ENCODE measurements at places on chromosomes 5 and 9.

DNA sequence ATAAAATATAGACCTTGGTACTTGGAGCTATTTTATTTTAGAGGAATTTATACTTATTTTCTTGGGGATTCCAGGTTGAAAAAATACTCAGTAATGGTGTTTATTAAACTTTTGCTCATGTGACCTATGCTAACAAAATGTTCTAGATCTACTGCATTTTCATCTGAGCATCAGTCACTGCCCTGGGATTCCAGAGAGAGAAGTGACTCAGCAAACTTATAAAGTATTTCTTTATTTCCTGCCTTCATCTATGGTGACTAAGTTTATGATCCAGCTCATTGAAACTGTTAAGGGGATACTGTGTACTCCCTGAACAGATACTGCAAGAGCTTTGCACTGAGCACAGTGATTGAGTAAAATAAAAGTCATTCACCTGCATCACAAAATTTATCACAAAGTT lies 298.5 kb upstream of the CDH18 start:
- no peak for DNase-seq

DNA sequence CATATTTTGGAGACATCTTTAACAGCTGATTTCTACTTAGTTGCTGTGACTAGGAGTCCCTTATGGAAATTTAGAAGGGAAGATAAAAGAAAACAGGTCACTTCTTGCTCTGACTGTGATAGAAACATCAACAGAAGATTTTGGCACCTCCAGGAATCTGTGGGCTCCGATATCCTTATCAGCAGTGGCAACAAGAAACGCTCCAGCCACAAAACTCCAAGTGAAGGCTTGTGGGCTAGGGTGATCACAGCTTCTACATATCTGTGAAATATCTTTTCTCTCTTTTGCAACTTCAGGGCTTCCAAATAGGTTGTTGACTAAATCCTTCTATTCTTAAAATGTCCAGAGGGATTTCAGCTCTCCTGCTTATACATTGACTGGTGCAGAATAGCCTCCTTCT lies 1625.5 kb upstream of the CDH6 start:
- no peak for DNase-seq

- no peak for DNase-seq
These were observed 32.1 kb upstream of the CLINT1 start for GRCh38 chr5:157890836-157891597.

DNA sequence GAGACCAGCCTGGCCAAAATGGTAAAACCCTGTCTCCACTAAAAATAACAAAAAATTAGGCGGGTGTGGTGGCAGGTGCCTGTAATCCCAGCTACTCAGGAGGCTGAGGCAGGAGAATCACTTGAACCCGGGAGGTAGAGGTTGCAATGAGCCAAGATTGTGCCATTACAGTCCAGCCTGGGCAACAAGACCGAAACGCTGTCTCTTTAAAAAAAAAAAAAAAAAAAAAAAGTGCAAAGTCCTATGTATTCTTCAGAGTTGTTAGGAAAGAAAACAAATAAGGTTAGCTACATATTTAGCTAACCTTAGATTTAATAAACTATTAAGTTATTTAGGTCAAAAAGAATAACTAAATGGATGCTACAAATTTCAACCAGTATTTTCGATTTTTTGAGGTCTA lies 11.5 kb downstream of the ATG12 start:
- no peak for DNase-seq

DNA sequence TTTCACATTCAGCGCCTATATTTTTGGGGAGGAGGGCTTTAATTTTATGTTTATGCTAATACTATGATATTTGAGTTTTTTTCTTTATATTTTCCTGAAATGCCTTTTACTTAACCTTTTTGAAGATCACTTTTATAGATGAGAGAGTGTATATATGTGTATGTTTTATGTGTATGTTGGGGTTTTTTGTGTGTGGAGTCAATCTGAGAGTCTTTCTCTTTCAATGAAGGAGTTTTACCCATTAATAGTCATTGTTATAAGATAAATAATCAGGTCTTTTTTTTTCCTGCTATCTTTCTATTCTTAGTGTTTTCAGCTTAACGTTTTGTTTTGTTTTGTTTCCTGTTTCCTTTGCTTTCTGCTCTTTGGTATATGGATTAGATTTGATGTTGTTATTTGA lies 112.2 kb downstream of the TEX10 start:
- no peak for DNase-seq

DNA sequence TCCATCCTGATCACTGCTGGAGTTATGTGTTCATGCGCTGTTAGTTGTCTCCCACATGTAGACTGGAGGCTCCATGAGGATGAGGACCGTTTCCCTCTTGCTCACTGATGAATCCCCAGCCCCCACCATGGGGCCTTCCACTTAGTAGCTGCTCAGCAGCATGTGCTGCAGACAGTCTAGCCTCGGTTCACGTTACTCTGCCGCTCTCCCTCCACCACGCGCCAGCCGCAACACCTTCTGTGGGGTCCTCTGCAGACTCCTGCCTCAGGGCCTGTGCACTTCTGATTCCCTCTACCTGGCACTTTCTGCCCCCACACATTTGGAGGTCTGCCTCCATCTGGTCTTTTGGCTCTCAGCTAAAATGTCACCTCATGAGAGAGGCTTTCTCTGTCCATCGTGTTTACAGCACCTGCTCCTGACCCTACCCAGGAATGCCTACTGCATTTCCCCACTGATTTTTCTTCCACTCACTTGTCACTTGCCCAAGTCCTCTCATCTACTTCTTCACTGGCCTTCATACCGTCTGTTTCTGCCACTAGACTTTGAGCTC lies 36.3 kb downstream of the STK10 start:
- no peak for DNase-seq

DNA sequence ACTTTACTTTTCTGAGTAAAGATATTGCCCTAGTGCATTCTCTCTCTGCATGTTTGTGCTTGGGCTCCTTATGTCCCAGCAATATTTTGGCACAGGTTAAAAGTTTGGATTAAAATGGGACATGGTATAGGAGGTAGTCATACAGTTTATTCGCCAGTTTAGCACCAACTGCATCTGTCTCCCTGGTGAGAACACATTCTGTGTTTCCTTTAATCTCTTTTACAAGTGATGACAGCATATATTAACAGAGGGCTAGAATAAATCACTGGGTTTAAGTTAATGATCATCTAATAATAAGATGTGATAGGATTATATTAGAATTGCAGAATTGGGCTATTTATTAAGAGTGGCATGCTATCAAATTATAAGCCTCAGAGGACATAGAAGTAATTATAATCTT lies 550.1 kb downstream of the LRRC70 start:
- DNase-seq = no peak

DNA sequence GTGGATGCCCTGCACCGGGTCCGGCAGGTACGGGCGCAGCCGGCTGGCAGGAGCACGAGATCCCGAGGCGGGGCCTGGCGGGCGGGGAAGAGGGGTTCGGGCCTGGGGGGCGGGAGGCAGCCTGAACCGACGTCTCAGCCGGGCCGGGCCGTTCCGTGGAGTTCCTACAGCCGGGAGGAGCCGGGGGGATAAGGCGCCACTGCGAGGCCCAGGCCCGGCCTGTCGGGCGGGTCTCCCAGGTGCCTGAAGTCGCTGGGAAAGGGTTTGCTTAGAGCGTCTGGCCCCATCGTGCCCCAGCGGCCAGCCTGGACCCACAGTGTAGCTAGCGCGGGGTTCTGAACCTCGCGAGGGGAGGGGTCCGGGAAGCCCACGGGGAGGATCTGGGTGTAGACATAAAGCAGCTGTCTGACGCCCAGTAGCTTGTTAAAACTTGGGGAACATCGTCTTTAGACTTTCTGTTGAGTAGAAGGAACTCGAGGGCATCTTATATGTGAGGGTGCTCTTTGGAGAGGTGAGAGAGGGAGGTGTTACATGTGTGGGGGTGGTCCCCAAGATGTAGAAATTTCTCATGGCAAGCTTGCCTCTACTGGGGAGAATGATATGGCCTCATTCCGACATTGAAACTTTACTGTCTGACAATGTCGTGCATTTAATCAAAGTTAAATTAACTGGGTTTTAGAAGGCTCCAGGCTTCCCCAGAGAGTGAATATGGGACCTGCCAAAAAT lies 524 bp downstream of the FUBP3 start:
- no peak for DNase-seq

GRCh38 chr9:82410866-82411265 lies 422.3 kb downstream of the SPATA31D1 start:
- DNase-seq = no peak

GRCh38 chr5:165055476-165055875 lies 1550.1 kb downstream of the MAT2B start:
- no peak for DNase-seq

GRCh38 chr5:171481571-171482433 lies 62.4 kb downstream of the FGF18 start:
- DNase-seq = no peak
